Stimulated activated CD8-positive, alpha-beta memory T cell treated with anti-CD3 and anti-CD28 coated beads, Interleukin-15, amount 100 ng/mL, for 48 hours (primary cell): ENCODE measurements at places on chromosomes 16 and 17.

- no peak for DNase-seq
These were observed 31.3 kb upstream of the ABCC3 start for GRCh38 chr17:50603340-50603739.

- no peak for DNase-seq
These were observed 21.6 kb upstream of the CLEC18C start for GRCh38 chr16:70151941-70152509.

DNA sequence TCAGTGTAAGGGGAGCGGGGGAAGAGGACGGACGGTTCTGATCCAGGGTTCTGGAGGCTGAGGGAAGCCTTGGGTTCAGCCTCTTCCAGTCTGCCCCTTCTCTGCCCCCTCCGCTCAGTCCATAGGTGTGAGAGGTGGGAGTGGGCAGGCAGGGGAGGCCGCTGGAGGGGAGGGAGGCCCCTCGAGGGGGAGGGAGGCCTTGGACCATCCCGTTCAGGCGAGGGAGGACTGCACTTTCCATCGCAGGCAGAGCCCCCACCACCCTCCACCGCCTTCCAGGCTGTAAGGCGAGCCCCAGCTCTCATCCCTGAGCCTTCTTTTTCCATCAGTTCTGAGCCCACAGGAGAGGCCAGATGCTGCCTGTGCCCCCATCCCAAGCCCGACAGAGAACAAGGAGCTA, 4.2 kb upstream of the AXIN1 start:
- no peak for DNase-seq

GRCh38 chr16:16005721-16006120, 56.3 kb downstream of the ABCC1 start:
- DNase-seq, result no peak

DNA sequence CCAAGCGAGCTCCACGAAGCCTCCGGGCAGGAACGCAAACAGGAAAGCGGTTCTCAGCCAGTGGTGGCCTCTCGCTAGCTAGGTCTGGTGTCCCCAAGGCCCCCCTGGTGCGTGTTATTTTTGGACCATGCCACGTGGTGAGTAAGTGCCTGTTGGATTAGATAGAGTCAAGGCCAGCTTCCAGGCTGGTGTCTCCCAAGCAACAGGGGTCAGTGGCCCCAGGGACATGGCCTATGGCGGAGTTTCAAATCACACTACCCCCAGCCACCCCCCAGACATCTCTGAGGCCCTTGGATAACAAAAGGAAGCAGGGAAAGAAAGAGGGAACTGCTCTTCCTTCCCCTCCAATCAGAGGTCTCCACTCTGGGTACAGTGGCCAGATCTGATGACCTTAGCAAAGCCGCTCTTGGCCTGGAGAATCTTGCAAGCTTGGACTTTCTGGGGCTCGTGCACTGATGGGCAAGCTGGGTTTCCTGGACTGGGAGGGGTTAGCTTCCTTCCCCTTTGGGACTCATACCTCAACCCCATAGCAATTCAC, 58.2 kb downstream of the MAF start:
- no peak for DNase-seq

- DNase-seq, result no peak
These were observed 64.1 kb upstream of the SREBF1 start for GRCh38 chr17:17900615-17901520.

GRCh38 chr16:12214509-12214908, 238.0 kb downstream of the SNX29 start:
- no peak for DNase-seq

DNA sequence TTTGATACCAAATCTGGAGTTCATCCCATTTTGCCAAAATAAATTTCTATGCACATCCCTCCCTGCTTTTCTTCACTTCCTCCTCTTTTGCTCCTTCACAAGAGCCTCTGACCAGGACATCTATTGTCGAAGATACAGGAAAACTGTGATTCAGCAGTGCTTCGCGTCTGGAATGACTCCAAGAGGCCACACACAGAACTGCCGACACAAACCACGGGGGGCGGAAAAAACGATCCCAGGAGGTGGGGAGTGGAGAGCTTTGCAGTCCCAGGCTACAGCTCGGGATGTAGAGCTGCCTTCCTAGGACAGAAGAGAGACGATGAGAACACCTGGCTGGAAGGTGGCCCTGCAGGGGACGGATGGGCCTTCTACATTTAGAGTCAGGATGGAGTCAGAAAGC, 102.8 kb downstream of the XYLT1 start:
- no peak for DNase-seq

GRCh38 chr17:77424585-77425344, 284.0 kb downstream of the SEC14L1 start:
- DNase-seq, result no peak

GRCh38 chr17:77425791-77426641, 285.2 kb downstream of the SEC14L1 start:
- DNase-seq, result peak; percentile 61

- no peak for DNase-seq
These were observed 27.5 kb downstream of the NSMCE1 start for GRCh38 chr16:27240948-27241531.

DNA sequence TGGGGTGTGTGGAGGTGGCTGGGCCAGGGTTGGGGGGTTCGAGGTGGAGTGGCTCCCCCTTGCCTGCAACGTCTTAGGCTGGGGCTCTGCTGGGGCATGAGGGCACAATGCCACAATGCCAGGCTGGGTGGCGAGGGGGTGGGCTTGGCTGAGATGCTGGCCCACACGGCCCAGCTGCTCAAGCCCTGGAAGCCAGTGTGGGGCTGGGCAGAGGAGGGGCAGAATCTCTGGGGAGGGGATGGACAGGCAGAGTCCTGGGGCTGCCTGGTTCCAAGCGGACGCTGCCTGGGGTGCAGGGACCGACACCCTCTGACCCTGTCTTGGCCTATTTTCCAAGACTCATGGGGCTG, 37.5 kb upstream of the SSTR5 start:
- no peak for DNase-seq

GRCh38 chr17:22266231-22266630, 573.9 kb downstream of the KCNJ18 start:
- DNase-seq, result no peak

DNA sequence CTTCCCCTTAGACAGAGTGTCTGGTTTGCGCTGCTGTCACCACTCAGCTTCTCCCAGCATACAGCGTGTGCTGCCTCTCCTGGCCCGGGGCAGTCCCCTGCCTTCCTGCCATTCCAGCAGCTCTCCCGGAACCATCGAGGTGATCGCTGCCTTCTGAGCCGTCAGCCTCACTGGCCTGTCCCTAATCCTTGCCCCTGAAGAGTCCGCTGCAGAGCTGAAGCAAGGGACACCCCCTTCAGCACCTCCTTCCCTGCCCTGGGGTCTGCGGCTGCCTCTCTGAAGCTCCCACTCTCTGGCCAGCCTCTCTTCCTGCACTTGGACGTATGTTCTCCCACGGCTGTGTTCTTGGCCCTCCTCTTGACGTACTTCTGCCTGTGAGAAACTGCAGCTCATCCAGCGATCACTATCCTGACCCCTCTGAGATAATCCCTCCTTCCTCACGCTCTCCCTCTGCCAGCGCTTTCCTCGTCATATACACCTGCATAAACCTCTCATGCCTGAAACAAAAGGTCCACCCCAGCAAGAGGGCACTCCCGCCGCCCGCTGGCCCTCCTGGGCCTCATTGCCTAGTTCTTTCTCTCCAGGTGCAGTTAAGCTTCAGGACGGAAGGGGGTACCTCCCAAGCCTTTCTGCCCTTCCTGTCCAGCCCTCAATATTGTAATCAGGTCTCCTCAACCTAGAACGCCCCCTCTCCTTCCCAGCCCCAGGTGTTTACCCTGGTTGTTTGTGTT, 220.6 kb upstream of the CHMP6 start:
- no peak for DNase-seq

- no peak for DNase-seq
These were observed 9.1 kb upstream of the TMEM100 start for GRCh38 chr17:55731586-55732250.

DNA sequence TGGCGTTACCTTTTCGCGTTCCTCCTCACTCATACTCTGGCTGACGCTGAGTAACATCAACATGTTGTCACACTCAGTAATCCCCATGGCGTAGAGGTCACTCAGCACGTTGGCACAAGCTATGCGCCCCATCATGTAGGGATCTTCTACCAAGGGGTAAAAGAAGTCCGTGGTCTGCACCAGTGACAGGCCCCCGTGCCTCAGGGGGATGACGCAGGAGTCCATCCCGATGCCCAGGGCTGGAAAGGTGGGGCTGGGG, 596 bp downstream of the SEPHS2 start:
- DNase-seq, result no peak

DNA sequence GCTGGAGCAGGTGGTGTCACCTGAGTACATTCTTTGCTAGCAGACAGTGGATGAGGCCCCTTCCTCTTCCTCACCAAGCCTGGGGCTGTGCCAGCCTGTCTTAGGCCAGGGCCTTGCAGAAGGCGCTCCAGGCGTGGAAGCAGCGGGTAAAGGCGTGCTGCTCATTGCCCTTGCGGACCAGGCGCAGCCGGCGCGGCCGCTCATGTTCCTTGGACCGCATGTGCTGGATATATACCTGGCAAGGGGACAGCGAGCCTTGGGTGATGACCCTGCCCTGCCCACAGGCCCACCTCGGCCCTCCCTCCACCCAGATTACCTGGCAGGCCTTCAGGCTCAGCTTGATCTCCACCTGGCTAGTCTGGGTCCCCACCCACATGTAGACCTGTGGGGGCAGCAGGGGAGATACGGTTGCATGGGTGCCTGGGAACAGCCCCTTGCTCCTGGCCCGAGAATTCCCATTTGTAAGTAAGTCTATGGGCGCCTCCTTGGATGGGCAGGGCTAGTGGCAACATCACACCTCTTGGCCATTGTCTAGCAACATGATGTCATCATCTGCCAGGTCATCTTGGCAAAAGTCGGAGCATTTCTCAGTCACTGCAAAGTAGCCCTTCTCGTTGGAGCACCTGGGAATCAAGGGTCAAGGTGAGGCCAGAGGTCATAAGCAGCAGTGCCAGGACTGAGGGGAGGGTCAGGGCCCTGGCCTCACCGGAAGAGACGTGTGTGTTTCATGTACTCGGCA, 13.3 kb downstream of the FLII start:
- no peak for DNase-seq

DNA sequence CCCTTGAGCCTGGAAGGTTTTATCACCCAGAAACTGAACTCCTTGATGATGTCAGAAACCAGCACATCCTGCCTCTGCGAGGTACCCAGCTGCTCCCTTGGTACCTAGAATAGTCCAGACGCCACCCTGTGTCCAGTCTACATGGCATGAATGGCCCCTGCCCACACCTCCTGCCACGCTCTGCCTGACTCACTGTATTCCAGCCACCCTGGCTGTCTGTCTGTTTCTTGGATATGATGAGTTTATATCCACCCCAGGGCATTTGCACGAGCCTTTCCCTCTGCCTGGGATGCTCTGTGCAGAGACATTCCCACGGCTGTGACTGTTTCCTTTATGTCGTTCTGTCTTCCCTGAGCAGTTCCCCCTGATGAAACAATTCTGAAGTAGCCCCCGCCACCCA, 68.7 kb downstream of the CRISPLD2 start:
- no peak for DNase-seq

DNA sequence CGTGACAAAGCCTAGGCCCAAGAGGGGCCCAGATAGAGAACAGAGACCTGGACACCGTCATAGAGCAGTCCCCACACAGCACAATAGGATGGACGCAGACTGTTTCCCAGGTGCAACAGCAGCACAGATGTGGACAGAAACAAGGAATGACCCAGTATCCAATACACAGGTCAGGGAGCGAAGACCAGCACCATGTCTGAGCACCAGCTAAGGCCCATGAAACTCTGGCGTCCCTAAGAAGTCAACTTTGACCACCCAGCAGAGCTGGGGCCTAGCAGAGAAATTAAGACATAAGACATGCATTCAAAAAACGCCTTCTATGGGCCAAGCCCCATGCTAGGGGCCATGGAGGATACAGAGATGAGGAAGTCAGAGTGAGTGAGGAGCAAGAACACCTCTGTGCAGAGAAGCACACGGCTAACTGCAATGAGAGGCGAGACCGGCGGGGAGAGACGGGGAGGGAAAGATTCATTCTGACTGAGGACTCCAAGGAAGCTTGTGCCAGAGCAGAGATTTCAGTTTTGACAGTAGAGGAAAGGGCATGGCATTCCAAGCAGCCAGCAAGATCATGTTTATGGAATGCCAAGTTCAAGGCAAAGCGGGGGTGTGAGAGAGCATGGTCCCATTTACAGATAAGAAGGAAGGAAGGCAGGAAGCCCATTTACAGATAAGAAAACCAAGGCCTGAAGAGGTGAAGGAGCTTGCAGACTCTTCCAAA, 50.8 kb downstream of the PITPNM3 start:
- no peak for DNase-seq

DNA sequence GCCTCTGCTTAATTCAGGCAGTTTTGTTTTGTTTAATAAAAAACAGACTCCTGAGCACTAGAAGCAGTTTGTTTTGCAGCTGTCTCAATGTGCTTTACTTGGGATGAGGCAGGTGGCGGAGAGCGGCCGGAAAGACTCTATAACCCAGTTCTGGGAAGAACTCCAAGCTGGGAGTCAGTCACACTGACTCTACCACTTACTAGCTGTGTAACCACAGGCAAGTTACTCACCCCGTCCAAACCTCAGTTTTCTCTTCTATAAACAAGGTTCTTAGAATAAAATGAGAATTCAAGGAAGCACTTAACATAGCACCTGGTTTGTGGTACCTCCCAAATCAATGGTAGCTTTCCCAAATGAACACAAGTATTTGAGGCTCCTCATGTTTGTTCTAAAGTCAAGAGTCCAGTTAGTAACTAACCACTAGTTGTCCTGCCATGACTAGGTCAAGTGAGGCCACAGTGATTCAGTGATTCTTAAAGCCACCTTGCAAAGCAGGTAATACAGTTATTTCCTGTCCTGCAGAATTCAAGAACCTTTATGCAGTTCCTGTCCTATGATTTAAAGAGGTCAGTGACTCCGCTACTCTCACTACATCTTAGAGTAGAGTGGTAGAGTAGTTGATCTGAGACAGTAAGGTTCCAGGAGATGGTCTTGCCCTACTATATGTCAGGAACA, 2.7 kb downstream of the TXNDC17 start:
- DNase-seq, result no peak

DNA sequence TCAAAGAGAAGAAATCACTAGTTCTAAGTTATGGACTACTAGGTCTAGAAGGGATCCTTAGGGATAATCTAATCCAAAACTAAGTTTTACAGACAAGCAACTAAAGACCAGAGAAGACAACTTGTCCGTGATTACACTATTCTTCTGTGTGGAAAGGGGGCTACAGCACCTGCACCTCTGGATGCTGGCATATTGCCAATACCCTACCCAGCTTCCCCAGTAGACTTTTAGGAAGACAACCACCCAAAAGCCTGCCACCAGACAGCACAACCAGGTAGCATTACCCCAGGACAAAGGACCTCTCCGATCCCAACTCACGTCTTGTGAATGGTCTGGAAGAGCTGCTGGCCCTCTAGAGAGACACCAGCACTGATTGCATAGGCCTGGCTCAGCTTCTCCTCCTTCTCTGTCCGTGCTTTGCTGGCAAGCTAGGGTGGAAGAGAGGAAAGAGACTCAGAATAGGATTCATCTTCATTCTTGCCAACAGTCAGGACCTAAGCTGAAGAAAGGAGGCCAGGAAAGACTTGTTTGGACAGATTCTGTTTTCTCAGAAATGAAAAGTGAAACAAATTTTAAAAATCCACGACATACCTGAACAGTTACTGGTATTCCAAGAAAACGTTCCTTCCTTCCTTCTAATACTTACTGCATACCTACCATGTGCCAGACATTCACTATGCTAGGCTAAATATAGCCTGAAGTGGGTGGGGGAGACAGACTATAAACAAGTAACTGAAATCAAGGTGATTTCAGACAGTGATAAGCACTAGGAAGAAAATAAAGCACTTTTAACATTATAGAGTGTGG, 25.3 kb upstream of the TMEM101 start:
- no peak for DNase-seq
